Pericardium fibroblast (primary cell): ENCODE measurements at places on chromosomes 7 and 10. TPM values are rescaled to one million over a fixed set of nuclear protein-coding genes. Genes with fewer than 3 reads are reported as not detected.

CPED1 gene
- total RNA-seq: 6.1 and 6.9 TPM in 2 replicates

C7orf33 gene
- not detected in 2 replicates for total RNA-seq

SVOPL gene
- total RNA-seq: not detected in 2 replicates

LFNG gene
- 7.7 and 7.9 TPM in 2 replicates for total RNA-seq

LIPK gene
- total RNA-seq: not detected in 2 replicates

FRAT1 gene
- 2.7 and 5.5 TPM in 2 replicates for total RNA-seq

MGMT gene
- 48.4 and 55.7 TPM in 2 replicates for total RNA-seq

ASIC3 gene
- 0.17 and 0.47 TPM in 2 replicates for total RNA-seq

ZNRF2 gene
- total RNA-seq: 4.0 and 4.3 TPM in 2 replicates

DGKI gene
- 1.4 TPM in 2 replicates for total RNA-seq

ACSL5 gene
- 4.3 and 6.5 TPM in 2 replicates for total RNA-seq

NUDT5 gene
- 47.8 and 66.6 TPM in 2 replicates for total RNA-seq

PRF1 gene
- not detected in 2 replicates for total RNA-seq

C10orf62 gene
- total RNA-seq: not detected in 2 replicates

PON3 gene
- 1.5 and 4.0 TPM in 2 replicates for total RNA-seq

GHRHR gene
- not detected in 2 replicates for total RNA-seq

FAM237B gene
- total RNA-seq: not detected in 2 replicates

NPSR1 gene
- total RNA-seq: not detected in 2 replicates

SPAM1 gene
- total RNA-seq: not detected in 2 replicates

ERVW-1 gene
- not detected in 2 replicates for total RNA-seq

SKIDA1 gene
- 1.4 and 4.0 TPM in 2 replicates for total RNA-seq

FXYD4 gene
- total RNA-seq: not detected in 2 replicates

ADAM22 gene
- total RNA-seq: 0.12 and 0.26 TPM in 2 replicates

SLC25A28 gene
- total RNA-seq: 5.5 and 7.1 TPM in 2 replicates

HNRNPF gene
- 169 and 176 TPM in 2 replicates for total RNA-seq

CALCR gene
- total RNA-seq: not detected in 2 replicates

HOXA10 gene
- total RNA-seq: 2.3 TPM in 1 of 2 replicates, not detected in the other

PPA1 gene
- 76.9 and 146 TPM in 2 replicates for total RNA-seq

WNT8B gene
- total RNA-seq: not detected in 2 replicates

NXPH1 gene
- total RNA-seq: not detected in 2 replicates

ELAPOR2 gene
- 3.0 and 11.8 TPM in 2 replicates for total RNA-seq

ANKRD7 gene
- total RNA-seq: 0.26 TPM in 1 of 2 replicates, not detected in the other

GPR37 gene
- 0.23 TPM in 1 of 2 replicates, not detected in the other for total RNA-seq

TMEM178B gene
- under 0.01 TPM in 2 replicates for total RNA-seq
